ENCODE measurements at places on chromosomes 3 and 15. TPM values are rescaled to one million over a fixed set of nuclear protein-coding genes. Genes with fewer than 3 reads are reported as not detected.

ATP13A4 gene
- total RNA-seq: 0.34 TPM

TM4SF18 gene
- total RNA-seq: 5.6 TPM

GRM2 gene
- 0.25 TPM for total RNA-seq

LSM3 gene
- 9.5 TPM for total RNA-seq

DGKG gene
- 0.64 TPM for total RNA-seq

NR1I2 gene
- not detected for total RNA-seq

TMEM158 gene
- 14.1 TPM for total RNA-seq

SST gene
- 0.77 TPM for total RNA-seq

LRTM1 gene
- total RNA-seq: not detected

HESX1 gene
- total RNA-seq: 0.67 TPM

CLDN1 gene
- 35.6 TPM for total RNA-seq

SV2B gene
- total RNA-seq: not detected

ATG7 gene
- 24.8 TPM for total RNA-seq

NLGN1 gene
- 0.91 TPM for total RNA-seq

LSAMP gene
- total RNA-seq: 16.0 TPM

CCDC13 gene
- 1.3 TPM for total RNA-seq

MESP2 gene
- total RNA-seq: not detected

CCR4 gene
- total RNA-seq: not detected

CGNL1 gene
- 10.2 TPM for total RNA-seq

OCA2 gene
- 2.4 TPM for total RNA-seq

SLC27A2 gene
- total RNA-seq: not detected

LDHAL6B gene
- not detected for total RNA-seq

ZCWPW2 gene
- 1.0 TPM for total RNA-seq

PLA2G4F gene
- not detected for total RNA-seq

RTP1 gene
- total RNA-seq: not detected

GOLGA6A gene
- 0.31 TPM for total RNA-seq

LRIG1 gene
- total RNA-seq: 39.7 TPM

CHRM5 gene
- not detected for total RNA-seq

IGSF11 gene
- total RNA-seq: 0.22 TPM

ETV5 gene
- total RNA-seq: 55.3 TPM

PLCB2 gene
- 1.7 TPM for total RNA-seq

SLC24A1 gene
- total RNA-seq: 10.3 TPM

BFSP2 gene
- total RNA-seq: not detected

CCRL2 gene
- 0.17 TPM for total RNA-seq

DAZL gene
- total RNA-seq: not detected

AMIGO3 gene
- 0.16 TPM for total RNA-seq

DPPA2 gene
- 0.48 TPM for total RNA-seq

DNAH1 gene
- 2.3 TPM for total RNA-seq

IDH2 gene
- total RNA-seq: 76.6 TPM

SNX1 gene
- 87.7 TPM for total RNA-seq

TNIK gene
- 68.6 TPM for total RNA-seq

CCK gene
- not detected for total RNA-seq

IL17RE gene
- 3.7 TPM for total RNA-seq

CPNE4 gene
- total RNA-seq: 1.9 TPM

GLDN gene
- total RNA-seq: 0.09 TPM

CLDN16 gene
- 0.50 TPM for total RNA-seq

ZBBX gene
- total RNA-seq: 1.3 TPM

SCG5 gene
- total RNA-seq: 14.7 TPM

PCOLCE2 gene
- 4.5 TPM for total RNA-seq

CHRNA3 gene
- not detected for total RNA-seq

PCSK6 gene
- total RNA-seq: 1.3 TPM

POLG gene
- 48.5 TPM for total RNA-seq

GRK7 gene
- not detected for total RNA-seq

IFT80 gene
- 25.2 TPM for total RNA-seq

ZNF502 gene
- 1.9 TPM for total RNA-seq

LRRIQ4 gene
- total RNA-seq: not detected

SUCNR1 gene
- total RNA-seq: 0.17 TPM

SPESP1 gene
- total RNA-seq: not detected
